ENCODE measurements at places on chromosomes 7 and 10.
A peak's percentile ranks its signal among the peaks of the same experiment; 100 is the strongest.

GRCh38 chr10:85139124-85139523 is 810.7 kb downstream of the CCSER2 start:
- no peak for DNase-seq

DNA sequence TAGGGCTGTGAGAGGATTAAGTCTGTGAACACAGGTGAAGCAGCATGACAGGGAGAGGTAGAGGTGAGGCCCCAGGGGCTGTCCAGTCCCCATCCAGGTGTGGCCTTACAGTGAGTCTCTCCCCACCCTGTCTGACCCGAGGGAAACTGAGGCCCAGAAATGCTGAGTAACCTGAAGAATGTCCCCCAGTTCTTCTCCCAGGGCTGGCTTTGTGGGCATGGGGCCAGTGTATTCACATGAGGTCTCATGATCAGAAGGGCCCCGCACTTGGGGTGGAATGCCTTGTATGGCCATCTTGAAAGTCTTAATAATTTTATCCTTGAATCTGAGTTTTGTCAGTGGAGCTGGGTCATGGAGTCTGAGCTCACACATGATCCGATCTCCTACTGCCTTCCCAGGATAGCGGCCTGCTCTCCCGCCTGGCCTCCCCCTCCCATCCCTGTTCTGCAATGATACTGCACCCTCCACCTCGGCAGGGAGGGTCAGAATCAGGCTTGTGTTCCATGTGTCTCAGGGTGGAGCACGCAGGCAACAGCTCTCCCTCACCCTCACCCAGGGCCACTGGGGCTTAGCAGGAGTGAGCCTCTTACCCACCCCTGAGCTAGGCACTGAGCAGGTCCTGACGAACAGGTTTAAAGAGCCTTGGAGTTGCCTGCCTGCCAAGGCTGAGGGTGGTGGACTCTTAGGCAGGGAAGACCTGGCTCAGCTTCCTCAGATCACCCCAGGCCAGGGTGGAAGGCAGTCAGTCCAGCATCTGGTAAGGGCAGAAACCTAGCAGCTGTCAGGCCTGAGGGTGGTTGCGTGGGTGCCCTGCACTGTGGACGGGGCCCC is 41.4 kb upstream of the NPFFR1 start:
- DNase-seq, result peak; percentile 48

GRCh38 chr7:145431834-145432233 is 596.0 kb upstream of the TPK1 start:
- no peak for DNase-seq

DNA sequence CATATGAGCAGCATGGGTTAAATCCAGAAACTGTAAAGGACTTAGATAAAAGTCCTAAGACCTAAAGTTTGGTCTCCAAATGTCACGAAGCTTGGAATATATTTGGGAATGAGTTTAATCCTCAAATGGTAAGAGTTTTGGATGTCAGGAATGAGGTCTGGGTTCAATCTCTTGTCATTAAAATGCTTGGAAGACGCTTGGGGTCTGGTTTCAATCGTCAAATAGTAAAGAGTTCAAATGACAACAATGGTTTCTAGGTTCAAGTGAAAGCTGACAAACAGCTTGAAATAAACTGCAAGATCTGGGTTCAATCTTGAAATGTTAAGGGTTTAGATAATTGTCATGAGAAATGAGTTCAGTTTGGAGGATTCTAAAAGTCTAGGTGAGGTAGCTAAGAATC is 385.5 kb upstream of the HPS1 start:
- no peak for DNase-seq

DNA sequence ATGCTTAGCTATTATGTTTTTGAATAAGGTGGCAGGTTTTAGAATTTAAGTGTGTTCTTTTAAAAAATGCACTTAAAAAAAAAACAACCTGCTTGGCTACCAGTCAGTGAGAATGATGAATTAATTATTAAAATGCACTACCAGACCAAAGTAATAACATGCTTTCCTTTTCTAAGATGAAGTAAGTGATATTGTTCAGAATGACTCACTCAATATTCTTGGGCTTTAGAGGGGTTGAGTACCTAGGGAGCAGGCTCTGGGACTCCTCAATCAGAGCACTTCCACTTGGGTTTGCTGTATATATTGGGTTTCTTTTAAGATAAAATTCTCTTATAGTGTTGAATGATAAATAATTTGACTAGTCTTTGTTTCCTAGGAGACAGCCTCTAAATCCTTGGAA is 8.6 kb downstream of the STAM start:
- no peak for DNase-seq

DNA sequence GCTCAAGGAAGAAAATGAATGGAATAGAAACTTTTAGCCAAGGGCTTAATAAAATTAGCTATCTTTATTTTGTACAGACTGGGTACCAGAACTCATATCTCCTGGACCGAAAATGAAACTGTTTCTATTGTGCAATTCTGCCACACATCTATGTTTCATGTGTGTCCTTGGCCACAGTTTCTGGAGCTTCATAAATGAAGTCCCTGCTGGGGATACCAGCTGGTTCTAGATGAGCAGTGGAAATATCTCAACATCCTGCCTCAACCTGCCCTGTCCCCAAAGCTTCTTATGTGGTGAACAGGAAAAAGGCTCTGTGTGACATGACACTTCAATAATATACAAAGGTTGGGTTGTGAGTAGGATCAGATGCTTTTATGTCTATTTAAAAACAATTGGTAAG is 310.1 kb upstream of the SORCS1 start:
- DNase-seq, result no peak

- DNase-seq, result no peak
Measured at GRCh38 chr10:85919491-85920021, 447.0 kb downstream of the GRID1 start.

DNA sequence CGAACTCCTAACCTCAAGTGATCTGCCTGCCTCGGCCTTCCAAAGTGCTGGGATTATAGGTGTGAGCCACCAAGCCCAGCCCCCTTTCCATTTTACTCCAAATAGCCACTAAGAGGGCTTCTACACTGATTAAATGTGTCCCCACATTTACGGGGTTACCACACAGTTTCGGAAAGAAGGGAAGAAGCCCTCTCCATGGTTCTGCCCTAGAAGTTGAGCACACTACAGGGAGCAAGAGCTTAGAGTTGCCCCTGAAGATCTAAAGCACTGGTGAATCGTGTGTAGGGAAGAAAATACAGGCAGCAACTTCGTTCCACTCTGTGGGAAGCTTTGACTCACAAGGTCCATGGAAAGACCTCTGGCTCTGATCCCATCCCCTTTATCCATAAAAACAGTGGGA is 133.0 kb upstream of the PRKCQ start:
- DNase-seq, result no peak

- DNase-seq, result peak; percentile 26
Measured at GRCh38 chr7:98755138-98755898, 114.5 kb downstream of the TMEM130 start.

GRCh38 chr10:78727728-78728127 is 341.0 kb upstream of the ZMIZ1 start:
- no peak for DNase-seq

DNA sequence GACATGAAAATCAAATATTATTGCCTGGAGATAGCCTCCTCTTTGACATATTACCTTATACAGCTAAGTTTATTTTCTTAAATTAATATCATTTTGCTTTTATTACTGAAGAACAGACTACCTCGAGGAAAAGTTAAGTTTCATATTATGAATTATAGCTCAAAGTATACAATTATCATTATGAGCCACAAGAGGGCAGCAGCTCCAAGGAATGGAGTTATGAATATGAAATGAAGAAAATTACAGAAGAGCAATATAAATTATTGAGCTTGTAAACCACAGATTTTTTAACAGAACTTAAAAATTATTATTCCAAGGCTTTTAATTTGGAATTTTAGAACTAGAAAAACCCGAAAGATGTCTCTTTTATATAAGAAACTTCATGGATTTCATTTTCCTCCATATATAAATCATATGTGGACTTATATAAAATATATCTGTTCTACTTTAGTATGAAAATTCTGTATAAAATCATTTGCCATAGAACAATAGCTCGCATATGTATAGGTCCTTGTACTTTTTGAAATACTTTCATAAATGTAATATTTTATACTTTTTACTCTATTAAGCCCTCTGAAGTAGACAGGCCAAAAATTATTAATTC is 40.1 kb downstream of the IQUB start:
- DNase-seq, result peak; percentile 69

DNA sequence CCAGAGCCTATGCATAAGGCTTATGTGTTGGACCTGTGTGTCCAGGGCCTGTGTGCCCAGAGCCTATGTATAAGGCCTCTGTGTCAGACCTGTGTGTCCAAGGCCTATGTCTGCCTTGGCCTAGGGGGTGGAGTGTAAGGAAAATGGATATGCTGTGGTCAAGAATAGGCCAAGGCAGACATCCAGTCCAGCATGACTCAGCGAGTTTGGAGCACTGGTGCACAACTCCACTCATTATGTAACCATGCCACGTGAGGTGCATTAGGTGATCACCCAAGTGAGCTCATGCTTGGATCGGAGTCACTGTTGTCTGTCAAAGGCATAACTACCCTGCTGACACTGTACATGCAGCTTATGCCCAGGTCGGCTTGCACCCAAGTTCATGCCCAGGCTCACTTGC is 238.9 kb downstream of the CACNA2D1 start:
- DNase-seq, result no peak

DNA sequence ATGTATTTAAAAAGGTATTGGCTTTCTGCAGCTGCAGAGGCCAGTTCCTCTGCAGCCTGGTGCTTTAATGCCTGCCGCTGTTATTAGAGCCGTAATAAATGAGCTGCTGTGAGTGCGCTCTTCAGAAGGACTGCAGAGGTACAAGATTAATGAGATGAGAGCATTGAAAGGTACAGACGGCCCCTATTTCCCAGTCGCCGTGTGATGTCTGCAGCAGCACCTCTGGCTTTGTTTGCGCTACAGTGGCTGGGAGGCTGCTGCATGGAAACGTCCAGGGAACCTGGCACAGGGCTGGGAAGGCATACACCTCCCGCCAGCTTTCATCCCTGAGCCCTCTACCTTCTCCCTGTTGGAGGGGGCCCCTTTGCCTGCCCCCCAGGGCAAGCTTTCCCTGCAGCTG is 383.8 kb upstream of the ZMIZ1 start:
- DNase-seq, result no peak

DNA sequence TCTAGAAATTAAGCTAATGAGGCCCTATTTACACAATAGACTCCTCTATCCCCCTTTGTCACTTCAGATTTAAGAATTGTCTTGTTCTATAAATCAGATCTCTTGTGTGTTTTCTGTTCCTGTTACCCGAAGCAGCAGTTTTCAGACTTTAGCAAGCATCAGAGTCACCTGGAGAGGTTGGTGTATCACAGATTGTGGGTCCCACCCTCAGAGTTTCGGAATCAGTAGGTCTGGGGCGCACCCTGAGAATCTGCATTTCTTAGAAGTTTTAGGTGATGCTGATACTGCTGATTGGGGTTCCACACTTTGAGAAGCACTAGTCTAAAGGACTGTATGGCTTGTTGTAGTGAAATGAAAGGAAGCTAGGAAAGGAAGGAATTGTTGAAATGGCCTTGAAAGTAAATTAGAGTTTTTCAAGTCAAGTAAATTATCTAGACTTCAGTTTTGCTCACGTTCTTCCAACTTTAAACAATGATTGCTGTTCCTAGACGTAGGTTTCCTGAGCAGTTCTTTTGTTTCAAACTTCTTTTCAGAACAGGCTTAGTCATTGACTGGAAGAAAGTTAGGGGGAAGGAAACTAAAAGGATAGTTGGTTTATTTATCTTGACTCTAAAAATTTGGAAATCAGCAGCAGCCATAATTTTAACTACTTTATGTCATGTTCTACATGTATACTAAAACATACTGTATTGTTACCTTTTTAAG is 15.7 kb downstream of the BPGM start:
- no peak for DNase-seq

DNA sequence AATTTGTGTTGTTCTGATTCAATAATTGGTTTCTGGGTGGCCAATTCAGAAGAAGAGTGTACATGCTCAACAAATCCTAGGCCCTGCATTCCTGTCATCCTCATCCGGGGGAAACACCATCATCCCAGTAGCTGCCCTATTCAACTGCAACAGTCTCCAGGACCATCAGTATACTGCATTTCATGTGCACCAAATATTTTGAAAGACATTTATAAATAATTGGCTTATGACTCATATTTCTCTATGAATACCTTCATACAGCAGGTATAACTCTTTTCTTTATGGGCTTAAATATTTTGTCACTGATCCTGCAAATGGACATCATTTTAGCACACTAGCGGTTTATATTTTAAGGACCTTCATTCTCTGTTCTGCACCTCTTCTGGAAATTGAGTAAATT is 38.0 kb downstream of the CD36 start:
- DNase-seq, result no peak

GRCh38 chr10:95275726-95276366 is 15.0 kb downstream of the PDLIM1 start:
- no peak for DNase-seq

DNA sequence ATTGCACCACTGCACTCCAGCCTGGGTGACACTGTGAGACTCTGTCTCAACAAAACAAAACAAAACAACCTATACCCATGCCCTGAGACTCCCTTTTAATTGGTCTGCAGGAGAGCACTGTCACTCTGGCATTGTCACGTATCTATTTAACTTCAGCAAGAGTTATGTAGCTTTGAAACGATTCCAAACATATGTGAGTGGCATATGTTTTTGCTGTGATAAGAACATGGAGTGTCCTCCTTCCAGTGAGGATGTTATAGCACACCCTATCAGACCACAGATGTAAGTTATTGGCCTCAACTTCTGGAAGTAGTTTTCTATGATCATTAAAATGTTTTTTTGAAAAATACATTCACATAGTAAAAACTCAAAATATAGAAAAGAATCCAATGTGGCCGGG is 15.5 kb upstream of the DNAJC12 start:
- no peak for DNase-seq

DNA sequence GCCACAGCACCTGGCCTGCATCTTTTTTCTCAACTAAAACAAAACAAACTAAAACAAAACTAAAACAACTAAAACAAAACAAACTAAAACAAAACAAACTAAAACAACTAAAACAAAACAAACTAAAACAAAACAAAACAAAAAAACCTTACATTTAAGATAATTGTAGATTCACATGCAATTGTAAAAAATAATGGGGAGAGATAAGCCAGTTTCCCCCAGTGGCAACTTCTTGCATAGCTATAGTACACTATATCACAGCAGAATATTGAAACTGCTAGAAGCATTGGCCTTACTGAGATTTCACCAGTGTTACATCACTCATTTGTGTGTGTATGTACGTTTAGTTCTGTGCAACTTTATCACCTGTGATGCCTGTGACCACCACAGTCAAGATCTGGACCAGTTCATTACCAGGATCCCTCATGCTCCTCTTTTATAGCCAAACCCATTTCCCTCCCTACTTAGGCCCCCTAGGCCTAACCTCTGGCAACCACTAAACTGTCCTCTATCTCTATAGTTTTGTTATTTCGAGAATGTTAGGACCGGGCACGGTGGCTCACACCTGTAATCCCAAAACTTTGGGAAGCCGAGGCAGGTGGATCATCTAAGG is 9.3 kb downstream of the FXYD4 start:
- no peak for DNase-seq

All from SJCRH30 (cell line).